Activated T-cell treated with anti-CD3 and anti-CD28 coated beads for 4 hours (primary cell): ENCODE measurements at places on chromosomes 1 and 21.

GRCh38 chr1:27538793-27539192, 48.8 kb upstream of the WASF2 start:
- DNase-seq = no peak

DNA sequence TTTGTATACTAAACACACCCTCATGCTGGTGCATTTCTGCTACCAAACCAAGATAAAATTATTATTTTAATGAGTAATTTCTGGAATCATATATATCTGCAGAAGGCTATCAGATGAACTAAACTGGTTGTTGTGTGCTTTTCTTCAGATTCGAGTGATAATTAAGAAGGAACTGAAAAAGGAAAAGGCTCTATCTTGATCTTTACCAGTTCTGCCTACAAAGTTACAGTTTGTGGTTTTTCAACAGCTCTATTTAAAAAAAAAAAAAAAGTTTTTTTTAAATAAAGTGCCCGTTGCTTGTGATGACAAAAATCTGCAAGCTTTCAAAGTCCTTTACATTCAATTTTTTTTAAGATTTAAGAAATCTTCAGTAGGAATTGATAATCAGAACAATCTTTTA, 13.6 kb downstream of the DENND1B start:
- no peak for DNase-seq

DNA sequence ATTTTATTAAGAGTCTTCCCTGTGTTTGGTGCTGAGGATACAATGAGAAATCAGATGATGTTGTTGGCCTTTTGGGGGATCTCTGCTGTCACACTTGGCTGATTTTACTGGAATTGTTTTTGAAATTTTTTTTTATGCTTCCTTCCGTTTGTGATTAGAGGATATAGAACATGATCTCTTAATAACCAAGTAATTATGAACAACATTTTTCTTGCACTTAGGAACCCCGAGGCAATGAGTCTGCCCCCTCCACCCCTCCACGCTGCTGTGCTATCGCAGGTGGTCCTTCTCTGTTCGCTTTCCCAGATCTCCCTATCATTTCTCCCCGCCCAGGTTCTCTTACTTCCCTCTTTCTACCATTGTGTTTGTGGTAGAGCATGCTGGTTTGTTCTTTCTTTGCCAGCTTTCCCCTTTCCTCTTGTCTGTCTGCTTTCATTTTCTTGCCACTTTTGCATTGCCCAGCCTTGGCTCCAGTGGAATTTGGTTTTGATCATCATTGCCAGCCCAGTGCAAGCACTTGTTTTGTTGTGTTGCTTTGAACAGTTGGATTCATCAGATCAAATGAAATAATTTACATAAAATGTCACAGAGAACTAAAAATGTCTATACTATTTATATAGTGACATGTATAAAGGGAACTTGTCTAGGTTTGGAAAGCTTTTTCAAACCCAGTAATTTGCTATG, 73.1 kb upstream of the SCCPDH start:
- no peak for DNase-seq

GRCh38 chr21:16742131-16742641, 770.7 kb upstream of the CXADR start:
- DNase-seq = no peak

GRCh38 chr1:231041719-231042261, 1.7 kb upstream of the FAM89A start:
- no peak for DNase-seq

- no peak for DNase-seq
These were observed 471.7 kb upstream of the B3GALT2 start for GRCh38 chr1:193658081-193658480.

GRCh38 chr1:106600626-106601025, 455.8 kb upstream of the PRMT6 start:
- no peak for DNase-seq

- DNase-seq = no peak
These were observed 122.3 kb downstream of the DISC1 start for GRCh38 chr1:231748760-231749415.

GRCh38 chr1:25338986-25339385, 852 bp downstream of the TMEM50A start:
- DNase-seq = no peak
